CD4-positive, alpha-beta T cell treated with Interleukin-6 for 4 hours (primary cell): ENCODE measurements at places on chromosomes 1 and 21.

- DNase-seq, result no peak
Observed at GRCh38 chr21:46158666-46159300, 3.4 kb upstream of the FTCD start.

DNA sequence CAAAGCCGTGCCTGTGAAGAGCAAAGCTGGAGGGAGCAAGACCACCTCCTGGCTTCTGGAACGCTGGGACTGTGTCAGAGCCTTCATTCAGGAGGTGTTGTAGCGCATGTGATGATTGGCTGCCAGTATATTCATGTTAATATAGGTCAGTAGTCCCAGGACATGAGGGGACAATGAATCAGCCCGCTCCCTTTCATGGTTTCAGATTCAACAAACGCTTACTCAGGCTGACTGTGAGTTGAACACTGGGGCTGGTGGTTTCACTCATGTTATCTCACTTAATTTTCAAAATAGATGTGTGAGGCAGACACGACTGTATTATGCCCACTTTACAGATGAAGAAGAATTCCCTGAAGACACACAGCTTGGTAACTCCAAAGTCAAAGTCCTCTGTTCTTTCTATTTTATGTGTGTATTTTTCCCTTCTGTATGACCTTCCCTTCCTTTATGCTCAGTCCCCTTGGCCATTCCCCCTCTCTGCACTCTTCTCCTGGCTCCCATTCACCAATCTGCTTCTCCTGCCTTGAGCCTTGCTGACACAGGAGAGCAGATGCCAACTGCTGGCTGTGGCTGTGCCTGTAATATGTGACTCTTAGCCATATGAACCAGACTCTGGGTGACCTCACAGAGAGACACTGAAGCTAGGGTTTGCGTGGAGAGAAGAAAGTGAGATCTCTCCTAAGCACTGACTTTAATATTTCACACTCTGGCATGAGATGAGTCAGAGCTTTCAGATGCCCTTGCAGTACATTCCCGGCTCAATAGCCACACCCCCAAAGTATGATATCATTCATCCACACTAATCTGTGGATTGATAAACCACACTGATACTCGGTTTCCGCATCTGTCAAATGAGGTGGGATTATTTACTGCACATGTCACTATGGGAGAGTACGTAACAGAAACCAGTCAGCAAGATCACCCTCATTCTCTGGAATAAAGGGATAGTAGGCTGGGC is 31.4 kb upstream of the KIRREL1 start:
- DNase-seq, result no peak

DNA sequence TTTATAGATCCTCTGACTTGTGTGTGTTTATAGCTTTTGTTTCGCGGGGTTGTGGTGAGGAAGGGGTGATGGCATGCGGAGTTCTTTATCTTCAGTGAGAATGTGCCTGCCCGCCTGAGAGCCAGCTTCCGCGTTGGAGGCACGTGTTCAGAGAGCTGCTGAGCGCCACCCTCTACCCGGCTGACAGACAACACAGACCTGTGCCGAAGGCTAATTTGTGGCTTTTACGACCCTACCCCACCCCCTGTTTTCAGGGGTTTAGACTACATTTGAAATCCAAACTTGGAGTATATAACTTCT is 14.4 kb upstream of the CD101 start:
- peak; percentile 85 for DNase-seq

GRCh38 chr1:226786550-226786949 is 47.5 kb upstream of the ITPKB start:
- DNase-seq, result no peak

DNA sequence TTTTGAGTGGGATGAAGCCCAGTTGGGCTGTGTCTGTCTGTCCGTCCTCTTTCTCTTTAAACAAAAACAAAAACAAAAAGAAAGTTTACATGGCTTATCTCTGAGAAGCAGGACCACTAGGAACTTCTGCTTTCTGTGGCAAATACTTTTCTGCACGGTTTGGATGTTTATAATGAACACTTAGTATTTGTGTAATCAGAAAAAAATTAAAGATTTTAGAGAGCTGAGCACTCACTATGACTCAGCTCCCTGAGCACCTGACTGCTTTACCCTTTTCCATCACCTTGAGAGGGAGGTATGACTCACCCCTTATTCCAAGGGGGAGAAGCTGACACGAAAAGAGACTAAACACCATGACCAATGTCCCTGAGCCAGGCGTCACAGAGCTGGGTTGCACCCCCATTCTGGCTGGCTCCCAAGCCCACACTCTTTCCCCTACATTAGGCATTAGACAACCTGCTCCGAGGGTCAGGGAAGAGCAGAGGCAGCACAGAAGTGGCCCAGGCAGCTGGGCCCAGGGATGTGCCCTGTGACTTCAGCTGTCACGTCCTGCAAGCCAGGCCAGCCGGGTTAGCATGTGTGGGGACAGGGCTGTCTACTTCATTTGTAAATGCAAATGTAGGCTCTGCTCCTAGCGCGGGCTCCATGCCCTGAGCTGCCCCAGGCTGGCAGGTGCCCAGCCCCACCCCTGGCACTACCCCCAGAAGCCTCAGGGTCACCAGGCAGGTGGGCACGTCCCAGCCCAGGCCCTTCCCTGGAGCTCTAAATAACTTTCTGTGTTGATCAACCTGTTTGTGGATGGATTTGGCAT is 30.4 kb downstream of the RAP1GAP start:
- no peak for DNase-seq
